ENCODE measurements at places on chromosomes 2 and 18.

GRCh38 chr2:189555232-189555631, 25.4 kb downstream of the SLC40A1 start:
- no peak for DNase-seq

DNA sequence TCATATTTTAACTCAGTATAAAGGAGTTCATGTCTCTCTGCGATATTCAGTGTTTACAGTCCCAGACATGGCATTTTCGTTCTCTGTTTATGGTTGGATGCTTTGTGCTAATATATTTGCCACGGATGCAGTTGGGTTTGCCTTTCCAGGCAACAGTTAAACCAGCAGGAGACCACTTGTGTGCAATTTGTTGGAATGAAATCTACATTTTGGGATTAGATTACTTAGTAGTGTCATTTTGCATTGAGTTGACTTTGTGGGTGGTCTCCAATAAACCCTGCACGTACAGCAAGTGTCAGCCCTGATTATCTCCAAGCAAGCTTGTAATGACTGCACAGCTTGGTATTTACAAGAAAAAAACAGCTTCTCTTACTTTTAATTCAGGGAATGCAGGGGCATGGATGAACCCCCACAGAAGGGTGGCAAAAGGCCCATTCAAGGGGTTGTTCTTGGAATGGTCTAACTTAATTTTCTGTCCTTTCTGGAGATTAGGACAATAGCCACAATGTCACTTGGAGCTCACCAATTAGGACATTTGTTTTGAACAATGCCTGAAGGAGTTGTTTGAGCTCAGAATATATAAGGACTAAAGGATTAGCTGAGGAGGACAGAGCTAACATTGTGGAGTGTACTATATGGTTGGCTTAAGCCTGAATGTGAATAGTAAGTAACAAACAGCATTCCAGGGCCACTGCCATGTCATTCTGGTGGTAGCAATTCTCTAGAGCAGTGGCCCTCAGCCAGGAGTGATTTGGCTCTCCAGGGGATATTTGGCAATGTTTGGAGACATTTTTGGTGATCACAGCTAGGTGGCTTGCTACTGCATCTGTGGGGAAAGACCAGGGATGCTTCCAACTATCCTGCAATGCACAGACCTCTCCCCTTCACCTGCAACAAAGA, 121.5 kb downstream of the SLC4A3 start:
- no peak for DNase-seq

GRCh38 chr2:101770726-101771125, 73.2 kb downstream of the MAP4K4 start:
- no peak for DNase-seq

- DNase-seq = no peak
These were observed 70.3 kb downstream of the TMEM237 start for GRCh38 chr2:201572846-201573508.

DNA sequence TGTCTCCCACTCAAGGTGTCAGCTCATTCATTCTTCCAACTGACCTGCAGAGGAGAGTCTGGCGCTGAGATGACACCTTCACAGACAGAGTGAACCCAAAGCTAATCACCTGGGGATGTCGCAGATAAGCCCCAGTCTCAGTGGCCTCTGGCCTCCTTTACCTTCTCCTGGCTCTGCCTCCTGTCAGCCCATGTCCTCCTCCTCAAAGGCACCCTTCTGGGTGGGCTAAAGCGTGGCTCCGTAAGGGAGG, 194.1 kb downstream of the MIB1 start:
- DNase-seq = no peak

DNA sequence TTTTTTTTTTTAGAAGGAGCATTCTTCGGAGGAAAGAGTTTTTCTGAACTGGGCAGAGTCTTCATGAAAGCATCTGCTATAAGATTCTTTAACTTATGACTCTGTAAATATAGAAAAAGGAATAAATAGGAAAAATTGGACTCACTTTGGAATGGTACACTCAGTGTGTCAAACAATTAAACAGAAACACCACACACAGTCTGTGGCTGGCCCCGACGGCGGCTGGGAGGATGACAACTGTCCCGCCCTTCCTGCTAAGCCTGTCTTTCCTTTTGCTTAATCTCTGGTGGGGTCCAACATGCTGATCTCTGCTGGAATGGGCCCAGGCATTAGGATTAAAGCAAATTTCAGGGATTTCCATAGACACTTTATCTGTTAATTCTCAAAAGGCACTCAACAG, 12.5 kb upstream of the RAB31 start:
- DNase-seq = no peak

GRCh38 chr2:173583196-173583595, 228.5 kb downstream of the CDCA7 start:
- no peak for DNase-seq

DNA sequence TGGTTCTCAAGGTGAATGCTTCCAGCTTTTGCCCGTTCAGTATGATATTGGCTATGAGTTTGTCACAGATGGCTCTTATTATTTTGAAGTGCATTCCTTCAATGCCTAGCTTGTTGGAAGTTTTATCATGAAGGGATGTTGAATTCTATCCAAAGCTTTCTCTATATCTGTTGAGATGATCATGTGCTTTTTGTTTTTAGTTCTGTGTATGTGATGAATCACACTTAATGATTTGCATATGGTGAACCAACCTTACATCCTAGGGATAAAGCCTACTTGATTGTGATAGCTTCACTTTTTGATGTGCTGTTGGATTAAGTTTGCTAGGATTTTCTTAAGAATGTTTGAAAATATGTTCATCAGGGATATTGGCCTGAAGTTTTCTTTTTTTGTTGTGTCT, 112.1 kb downstream of the MBD2 start:
- no peak for DNase-seq

DNA sequence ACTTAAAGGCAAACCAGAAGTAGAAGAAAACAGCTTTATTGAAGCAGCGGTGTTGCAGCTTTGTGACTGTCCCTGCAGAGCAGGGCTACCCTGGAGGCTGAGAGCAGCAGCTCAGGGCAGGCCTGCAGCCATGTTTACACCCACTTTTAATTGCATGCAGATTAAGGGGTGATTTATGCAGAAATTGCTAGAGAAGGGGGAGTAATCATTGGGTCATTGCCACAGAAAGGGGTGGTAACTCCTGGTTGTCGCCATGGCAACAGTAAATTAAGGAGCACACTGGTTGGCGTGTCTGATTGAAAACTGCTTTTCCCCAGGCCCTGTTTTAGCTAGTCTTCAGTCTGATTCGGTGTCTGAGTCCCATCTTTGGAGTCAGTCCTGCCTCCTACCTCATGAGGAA, 195.4 kb upstream of the HDAC4 start:
- no peak for DNase-seq

Measured in activated T-cell treated with anti-CD3 and anti-CD28 coated beads for 4 hours (primary cell).